ENCODE measurements at places on chromosomes 7 and 10. TPM values are rescaled to one million over a fixed set of nuclear protein-coding genes. Genes with fewer than 3 reads are reported as not detected.

GRCh38 chr7:18753972-18754610 is 258.5 kb downstream of the HDAC9 start:
- H3K4me1 ChIP-seq: peaks cover 22% of the 10 kb centered on the region
- H3K27ac ChIP-seq: peak overlapping the region; percentile 83
- peak; percentile 99 for DNase-seq
- H3K27me3 ChIP-seq: no peaks in the 10 kb centered on the region
- H3K36me3 ChIP-seq: peaks cover under 1% of the 10 kb centered on the region
- peak overlapping the region; percentile 27 for H3K4me3 ChIP-seq

OR2A12 gene
- total RNA-seq: not detected

DNA sequence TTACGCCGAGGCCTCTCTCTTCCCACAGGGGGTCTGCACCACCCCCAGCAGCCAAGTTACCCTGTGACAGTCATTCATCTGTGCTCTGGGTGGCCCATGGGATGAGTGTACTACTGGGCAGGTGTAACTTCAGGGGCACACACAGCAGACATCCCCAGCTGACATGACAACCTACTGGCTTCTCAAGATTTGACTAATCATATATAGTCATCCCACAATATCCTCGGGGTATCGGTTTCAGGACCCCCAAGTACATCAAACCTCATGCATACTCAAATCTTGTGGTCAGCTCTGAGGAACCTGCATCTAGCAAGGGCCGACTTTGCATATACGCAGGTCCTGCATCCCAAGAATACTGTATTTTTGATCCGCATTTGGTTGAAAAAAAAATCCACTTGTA is 336.9 kb upstream of the C7orf33 start:
- no peaks in the 10 kb centered on the region for H3K27me3 ChIP-seq
- no peak overlapping the region for H3K4me3 ChIP-seq
- H3K36me3 ChIP-seq: no peaks in the 10 kb centered on the region
- no peaks in the 10 kb centered on the region for H3K4me1 ChIP-seq
- DNase-seq: no peak

SYT15B gene
- total RNA-seq: 1.5 TPM

DNA sequence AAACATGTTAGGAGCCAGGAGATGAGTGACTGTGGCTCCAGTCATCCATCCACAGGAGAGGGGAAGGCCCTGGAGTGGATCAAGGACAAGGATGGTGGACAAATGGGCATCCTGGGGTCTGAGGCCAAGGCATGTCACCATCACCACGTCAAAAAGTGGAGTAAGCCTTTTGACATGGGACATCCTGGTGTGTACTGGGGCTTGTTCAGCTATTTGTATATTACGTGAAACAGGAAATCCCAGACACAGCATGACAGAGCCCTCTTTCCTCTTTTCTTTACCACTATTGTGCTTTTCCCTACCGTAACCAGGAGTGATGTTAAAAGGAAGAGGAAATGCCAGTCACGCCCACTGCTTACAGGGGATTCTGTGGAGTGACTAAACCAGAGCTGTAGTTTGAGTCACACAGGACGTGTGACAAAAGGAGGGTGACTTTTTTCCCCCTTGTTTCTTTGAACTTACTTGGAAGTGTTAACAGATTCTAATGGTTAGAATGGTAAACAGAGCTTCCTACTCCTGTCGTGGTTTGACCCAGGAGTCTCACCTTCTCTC is 15.4 kb downstream of the ACSL5 start:
- H3K4me1 ChIP-seq: peaks cover 8% of the 10 kb centered on the region
- H3K27ac ChIP-seq: peak overlapping the region; percentile 7
- H3K27me3 ChIP-seq: peaks cover 8% of the 10 kb centered on the region
- no peak overlapping the region for H3K4me3 ChIP-seq

GRCh38 chr10:106534441-106534840 is 630.1 kb downstream of the SORCS1 start:
- no peak for DNase-seq
- no peaks in the 10 kb centered on the region for H3K4me1 ChIP-seq
- H3K36me3 ChIP-seq: no peaks in the 10 kb centered on the region

DNA sequence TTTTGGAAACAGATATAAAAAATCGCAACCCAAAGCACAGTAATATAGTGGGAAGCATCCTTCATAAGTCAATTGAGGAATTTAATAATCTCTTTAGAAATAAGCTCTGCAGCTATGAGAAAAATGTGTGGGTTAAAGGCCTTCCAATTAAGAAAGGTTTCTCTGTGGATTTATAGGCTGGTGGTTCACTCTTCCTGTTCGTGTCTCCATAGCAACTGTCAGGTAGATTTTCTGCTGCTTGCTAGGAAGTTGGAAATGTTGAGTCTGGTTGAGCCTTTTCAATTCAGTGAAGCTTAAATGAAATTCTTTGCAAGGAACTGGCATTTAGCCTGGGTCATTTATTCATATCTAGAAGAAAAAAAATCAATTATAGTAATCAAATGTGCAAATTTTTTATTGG is 652.8 kb upstream of the CELF2 start:
- no peaks in the 10 kb centered on the region for H3K27me3 ChIP-seq
- no peaks in the 10 kb centered on the region for H3K4me1 ChIP-seq

GSDME gene
- 25.0 TPM for total RNA-seq
